Activated T-helper 1 cell treated with anti-CD3 and anti-CD28 coated beads, Interleukin-2, amount 50 U/mL, for 16 hours (primary cell): ENCODE measurements at places on chromosomes 7 and 10.

DNA sequence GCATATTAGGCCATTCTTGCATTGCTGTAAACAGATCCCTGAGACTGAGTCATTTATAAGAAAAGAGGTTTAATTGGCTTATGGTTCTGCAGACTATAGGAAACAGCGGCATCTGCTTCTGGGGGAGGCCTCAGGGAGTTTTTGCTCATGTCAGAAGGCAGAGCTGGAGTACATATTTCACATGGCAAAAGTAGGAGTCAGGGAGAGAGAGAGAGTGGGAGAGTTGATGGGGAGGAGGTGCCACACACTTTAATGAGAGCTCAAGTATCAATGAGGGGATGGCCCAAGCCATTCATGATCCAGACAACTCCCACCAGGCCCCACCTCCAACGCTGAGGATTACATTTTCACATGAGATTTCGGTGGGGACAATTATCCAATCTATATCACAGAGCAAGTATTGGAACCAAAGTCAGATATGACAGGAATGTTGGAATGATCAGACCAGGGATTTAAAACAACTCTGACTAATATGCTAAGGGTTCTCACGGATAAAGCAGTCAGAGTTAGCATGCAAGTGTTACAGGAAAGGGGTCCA is 795.3 kb upstream of the CELF2 start:
- DNase-seq: no peak

GRCh38 chr10:72034761-72035160 is 53.6 kb downstream of the SPOCK2 start:
- no peak for DNase-seq

DNA sequence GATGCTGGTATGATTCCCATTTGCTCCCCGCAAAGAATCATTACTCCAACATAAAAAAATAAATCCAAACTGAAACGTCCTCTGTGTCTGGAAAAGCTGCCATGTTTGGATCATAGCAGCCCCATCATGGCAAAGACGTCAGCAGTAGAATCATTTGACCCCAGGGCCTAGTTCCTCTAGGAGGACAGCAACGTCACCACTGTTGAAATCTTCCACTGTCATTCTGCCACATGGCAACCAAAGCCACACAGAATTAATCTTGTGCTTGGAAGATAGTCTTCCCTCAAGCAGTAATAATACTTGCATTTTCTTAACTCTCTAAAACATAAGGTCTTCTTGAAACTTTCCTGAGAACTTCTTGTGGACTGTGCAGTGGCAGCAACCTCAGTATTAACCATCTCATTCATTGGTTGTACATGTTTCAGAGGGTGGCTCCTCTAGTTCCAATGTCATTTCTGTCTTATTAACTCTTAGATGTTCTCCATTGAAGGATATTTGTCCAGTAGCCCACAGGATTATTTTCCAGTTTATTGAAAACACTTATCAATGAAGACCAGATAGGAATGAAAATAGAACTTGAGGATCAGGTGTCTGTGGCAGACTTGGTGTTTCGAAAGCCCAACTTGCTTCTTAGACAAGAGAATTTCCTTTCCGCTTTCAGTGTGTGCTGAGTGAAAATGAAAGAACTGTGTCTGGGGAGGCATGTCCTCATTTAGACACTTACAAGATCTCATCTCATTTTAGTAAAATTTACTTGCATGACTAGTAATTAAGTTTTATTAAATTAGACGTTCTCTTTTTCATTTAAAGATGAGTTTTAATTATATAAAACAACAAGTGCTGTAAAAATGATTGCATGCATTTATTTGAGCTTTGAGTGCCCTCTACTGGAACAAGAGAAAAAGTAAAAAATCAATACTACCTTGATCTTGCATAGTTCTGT is 28.9 kb upstream of the INHBA start:
- no peak for DNase-seq

GRCh38 chr7:80478683-80479082 is 33.2 kb downstream of the GNAT3 start:
- DNase-seq: no peak

- no peak for DNase-seq
Measured at GRCh38 chr7:101410743-101411507, 48.2 kb downstream of the COL26A1 start.

DNA sequence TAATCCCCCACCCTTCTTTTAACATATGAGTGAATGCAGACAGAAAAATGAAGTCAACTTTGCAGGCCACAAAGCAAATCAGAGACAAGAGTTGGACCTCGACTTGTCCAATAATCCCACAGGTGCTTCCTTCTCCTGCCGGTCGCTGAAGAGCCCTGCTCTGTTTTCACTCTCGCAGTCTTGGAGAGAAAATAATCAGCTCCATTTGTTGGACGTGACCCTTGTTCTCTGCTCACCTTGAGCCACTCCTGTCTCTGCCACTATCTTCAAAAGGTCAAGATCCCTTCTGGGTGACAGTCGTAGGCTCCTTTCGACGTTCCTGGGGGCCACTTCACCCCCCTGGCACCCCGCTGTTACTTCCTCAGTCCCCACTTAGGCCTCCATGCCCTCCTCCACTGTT is 2.8 kb upstream of the KLF6 start:
- DNase-seq: no peak

DNA sequence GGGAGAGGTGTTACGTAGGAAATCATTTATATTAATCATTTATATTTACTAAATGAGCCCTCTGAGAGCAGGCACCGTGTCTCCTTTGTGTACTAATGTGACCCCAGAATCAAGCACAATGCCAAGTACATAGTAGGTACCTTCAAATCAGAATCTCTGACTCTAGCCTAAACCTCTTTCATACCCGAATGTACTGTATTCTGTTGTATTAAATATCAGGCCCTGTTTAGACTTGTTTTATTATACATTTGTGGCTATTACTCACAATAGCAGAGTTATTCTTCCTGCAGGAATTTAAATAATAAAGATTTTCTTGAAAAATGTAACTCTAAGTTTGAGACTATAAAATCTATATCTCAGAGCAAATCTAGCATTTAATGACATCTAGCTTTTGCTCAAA is 297.3 kb downstream of the EXOC4 start:
- no peak for DNase-seq

DNA sequence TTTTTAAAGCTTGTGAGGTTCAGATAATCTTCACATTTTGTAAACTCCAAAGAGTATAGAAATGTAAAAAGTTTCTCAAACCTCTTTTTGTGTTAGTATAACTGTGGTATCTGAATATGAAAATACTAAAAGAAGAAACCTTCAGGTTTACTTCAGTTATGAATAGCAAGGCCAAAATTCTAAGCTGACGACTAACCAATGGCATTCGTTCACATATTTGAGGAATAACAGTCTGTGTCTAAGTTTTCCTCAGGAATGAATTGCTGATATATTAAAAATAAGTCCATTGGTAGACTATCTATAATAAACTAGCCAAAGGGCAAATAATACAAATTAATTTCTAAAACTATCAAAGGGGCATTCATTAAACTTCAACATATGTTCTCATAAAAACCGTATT is 206.0 kb downstream of the CXCL12 start:
- DNase-seq: no peak

GRCh38 chr7:117012284-117012683 is 59.0 kb downstream of the ST7 start:
- no peak for DNase-seq

DNA sequence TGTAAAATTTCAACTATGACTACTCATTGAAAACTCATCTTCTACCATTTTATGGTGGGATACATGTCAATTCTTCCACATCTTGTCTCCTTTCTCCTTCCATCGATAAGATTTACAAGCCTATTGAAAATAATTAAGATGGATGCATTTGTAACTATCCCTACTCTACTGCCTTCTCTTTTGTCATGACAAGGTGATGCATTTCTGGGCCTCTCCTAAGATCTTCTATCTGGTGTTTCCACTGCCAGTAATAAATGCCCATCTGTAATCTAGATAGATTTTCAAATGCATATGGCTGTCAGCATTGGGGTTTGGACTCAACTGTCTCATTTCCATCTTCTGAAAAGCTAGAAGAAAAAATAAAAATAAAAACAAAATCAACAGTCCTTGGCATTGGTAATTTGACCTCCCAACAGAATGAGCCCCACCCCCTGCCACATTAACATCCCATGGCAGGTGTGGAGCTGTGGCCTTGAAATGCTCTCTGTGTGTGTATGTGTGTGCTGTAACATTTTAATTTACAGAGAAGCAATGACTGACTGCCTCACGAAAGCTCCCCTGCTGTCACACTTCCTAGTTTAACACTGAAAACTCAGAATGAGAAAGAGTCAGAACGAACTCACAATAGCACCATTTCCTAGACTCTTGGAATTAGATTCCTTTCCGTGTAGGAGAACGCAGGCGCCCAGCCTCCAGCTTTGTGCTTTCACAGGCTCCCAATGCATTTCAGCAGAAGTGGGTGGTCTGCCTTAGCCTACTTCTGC is 74.2 kb downstream of the RHOBTB1 start:
- DNase-seq: no peak

GRCh38 chr10:77400033-77400432 is 237.6 kb downstream of the KCNMA1 start:
- DNase-seq: no peak
